H9 (cell line): ENCODE measurements at places on chromosomes 11 and 22. TPM values are rescaled to one million over a fixed set of nuclear protein-coding genes. Genes with fewer than 3 reads are reported as not detected.

- H3K27me3 ChIP-seq: no peaks in the 10 kb centered on the region
- no peak overlapping the region for H3K4me3 ChIP-seq
- H3K27ac ChIP-seq: no peak overlapping the region
- no peaks in the 10 kb centered on the region for H3K4me1 ChIP-seq
These were observed 2.1 kb upstream of the OR52D1 start for GRCh38 chr11:5486421-5486820.

OR8H2 gene
- total RNA-seq: not detected in 2 replicates

DNA sequence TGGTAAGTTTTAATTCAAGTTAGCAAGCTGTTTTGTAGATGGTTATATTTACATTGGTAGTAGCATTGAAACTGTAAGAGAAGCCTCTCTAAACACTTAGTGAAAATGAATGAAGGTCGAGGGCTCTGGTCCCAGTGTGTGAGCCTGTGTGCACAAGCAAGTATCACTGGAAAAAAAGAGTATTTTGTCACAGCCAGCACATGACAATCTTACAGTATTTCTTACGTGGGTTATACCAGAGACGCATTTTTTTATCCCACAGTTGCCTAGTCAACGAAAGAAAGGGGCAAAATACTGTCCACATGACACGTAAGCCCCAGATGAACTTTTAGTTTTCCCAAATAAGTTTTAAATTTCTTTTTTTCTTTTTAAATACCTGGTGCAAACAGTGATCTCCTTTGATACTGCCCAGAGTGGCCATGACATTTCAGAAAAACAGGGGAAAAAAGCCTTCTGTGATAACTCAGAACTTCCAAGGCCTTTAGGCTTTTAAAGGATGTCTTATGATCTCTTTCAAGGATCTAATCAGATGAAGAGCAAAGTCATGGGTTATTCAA, 23.5 kb downstream of the RAB38 start:
- no peaks in the 10 kb centered on the region for H3K27me3 ChIP-seq
- H3K4me1 ChIP-seq: no peaks in the 10 kb centered on the region
- no peak overlapping the region for H3K4me3 ChIP-seq

GRCh38 chr11:48105096-48105990, 111.3 kb upstream of the OR4B1 start:
- no peak for DNase-seq
- H3K27me3 ChIP-seq: no peaks in the 10 kb centered on the region
- H3K4me1 ChIP-seq: peaks cover 4% of the 10 kb centered on the region

DNA sequence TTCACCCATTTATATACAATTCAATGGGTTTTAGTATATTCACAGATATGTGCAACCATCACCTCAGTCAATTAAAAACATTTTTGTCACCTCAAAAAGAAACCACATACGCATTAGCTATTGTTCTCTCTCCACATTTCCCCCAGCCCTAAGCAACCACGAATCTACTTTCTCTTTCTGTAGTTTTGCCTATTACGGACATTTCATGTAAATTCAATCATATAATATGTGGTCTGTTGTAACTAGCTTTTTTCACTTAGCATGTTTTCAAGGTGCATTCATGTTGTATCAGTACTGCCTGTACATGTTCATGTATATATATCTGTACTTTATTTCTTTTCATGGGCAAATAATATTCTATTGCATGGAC, 104.7 kb upstream of the RRM1 start:
- H3K27ac ChIP-seq: no peak overlapping the region
- no peak overlapping the region for H3K4me3 ChIP-seq
- no peak for DNase-seq

DNA sequence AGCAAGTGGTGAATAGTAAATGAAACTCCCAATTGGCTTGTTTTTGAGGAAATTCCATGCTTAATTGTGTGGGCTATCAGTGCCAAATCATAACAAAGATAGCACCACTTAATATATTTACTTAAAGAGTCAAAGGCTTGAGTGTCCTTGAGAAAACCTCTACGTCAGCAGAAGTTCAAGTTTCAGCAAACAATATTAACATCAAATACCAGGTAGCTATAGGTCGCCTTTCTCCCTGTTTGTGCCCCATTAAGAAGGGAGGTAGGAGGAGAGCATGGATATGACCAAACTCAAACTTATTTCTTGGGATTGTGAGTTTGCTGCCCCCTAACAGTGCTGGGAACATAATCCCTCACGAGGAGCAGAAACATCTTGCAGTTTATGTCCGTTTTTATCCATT, 105.6 kb upstream of the SYN3 start:
- H3K4me3 ChIP-seq: no peak overlapping the region
- H3K4me1 ChIP-seq: peaks cover 2% of the 10 kb centered on the region; the same call in 1 of the 2 replicates
- no peaks in the 10 kb centered on the region for H3K36me3 ChIP-seq
- H3K27me3 ChIP-seq: no peaks in the 10 kb centered on the region
- no peak overlapping the region for H3K27ac ChIP-seq
- no peak for DNase-seq

GRCh38 chr11:75469785-75470405, 36.9 kb upstream of the KLHL35 start:
- H3K27me3 ChIP-seq: no peaks in the 10 kb centered on the region
- no peak for DNase-seq
- no peak overlapping the region for H3K4me3 ChIP-seq

DNA sequence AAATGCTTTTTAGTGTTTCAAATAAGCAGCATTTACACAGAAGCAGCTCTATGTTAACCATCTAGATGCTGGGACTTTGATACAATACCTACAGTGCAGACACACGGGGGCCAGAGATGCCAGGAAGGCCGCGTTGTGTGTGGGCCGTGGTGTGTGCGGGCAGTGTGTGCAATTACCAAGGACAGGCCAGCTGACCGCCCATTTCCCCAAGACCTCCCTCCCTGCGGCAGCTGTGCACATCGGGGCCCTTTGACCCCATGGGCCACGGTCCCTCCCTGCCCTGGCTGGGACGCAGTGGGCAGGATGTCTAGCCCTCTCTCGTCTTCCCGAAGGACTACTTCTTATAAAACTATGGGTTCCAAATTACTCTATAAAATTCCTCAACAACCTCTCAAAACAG, 38.4 kb downstream of the CLTCL1 start:
- H3K27ac ChIP-seq: no peak overlapping the region
- H3K4me3 ChIP-seq: no peak overlapping the region
- no peaks in the 10 kb centered on the region for H3K4me1 ChIP-seq
- H3K36me3 ChIP-seq: peaks cover 33% of the 10 kb centered on the region
- H3K27me3 ChIP-seq: no peaks in the 10 kb centered on the region
- DNase-seq: no peak

FLRT1 gene
- total RNA-seq: 0.24 and 0.31 TPM in 2 replicates

TSSK2 gene
- total RNA-seq: not detected in 2 replicates

DNA sequence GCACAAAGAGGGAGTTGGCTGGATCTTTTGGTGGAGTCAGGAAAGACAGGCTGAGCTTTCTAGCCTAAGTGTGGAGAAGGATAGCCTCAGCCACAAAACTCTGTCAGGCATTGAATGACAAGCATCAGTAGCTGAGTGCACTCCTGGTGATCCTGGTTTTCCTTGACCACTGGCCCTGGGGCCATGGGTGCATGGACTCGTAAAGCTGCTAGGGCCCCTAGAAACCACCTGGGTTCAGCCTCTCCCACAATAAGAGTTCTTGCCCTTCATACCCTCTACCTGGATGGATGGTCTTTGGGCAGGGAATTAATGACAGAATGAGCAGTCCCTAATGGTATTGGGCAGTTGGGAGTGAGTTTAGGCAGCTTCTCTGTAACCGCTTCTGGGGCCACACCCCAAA, 22.9 kb downstream of the TUB start:
- DNase-seq: no peak
- no peaks in the 10 kb centered on the region for H3K4me1 ChIP-seq
- H3K27me3 ChIP-seq: no peaks in the 10 kb centered on the region
- H3K4me3 ChIP-seq: no peak overlapping the region

PTPMT1 gene
- 66.0 and 72.9 TPM in 2 replicates for total RNA-seq
